ENCODE measurements at places on chromosomes 4 and X.
A peak's percentile ranks its signal among the peaks of the same experiment; 100 is the strongest.

DNA sequence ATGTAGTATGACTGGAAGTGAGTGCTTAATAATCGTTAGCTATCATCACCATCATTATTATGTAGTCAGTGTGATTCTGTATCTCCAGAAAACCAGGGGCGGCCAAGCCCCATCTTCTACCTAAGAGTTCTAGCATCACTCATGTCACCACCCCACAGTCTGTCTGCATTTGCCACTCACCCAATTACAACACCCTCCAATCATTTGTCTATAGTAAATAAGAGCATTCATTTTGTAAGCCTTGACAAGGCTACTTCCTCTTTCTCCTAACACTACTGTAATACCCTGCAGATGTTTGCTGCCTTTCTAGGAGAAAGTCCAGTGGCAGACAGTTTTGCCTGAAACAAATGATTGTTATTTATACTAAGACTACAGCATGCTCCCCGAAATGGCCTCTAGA lies 15.8 kb upstream of the IL21 start:
- no peak for DNase-seq

- DNase-seq: peak; percentile 73
Observed at GRCh38 chr4:86043755-86044592, 315.9 kb downstream of the MAPK10 start.

DNA sequence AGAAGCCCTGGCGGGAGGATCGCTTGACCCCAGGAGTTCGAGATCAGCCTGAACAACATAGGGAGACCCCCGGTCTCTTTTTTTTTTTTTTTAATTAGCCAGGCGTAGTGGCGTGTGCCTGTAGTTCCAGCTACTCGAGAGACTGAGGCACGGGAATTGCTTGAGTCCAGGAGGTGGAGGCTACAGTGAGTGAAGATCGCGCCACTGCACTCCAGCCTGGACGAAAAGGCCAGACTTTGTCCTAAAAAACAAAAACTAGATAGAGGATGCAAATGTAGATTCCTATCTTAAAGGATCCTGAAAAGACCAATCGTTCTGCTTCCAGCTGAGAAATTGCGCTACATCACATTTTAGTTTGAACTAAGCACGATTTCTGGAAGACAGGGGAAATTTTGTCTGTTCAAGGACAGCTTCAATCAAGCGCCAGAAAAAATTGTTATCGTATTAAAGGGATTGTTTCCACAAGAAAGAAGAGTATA lies 627 bp upstream of the HSD17B11 start:
- peak; percentile 26 for DNase-seq

- DNase-seq: peak; percentile 67
Observed at GRCh38 chr4:150297861-150298474, 219.7 kb downstream of the DCLK2 start.

GRCh38 chr4:2261853-2262144 lies at the start of gene MXD4:
TSS of gene MXD4 (minus strand) at chr4:2262109. CDS start at chr4:2261980, 129 bp downstream.
- DNase-seq: no peak

GRCh38 chr4:125938541-125938940 lies 623.8 kb downstream of the FAT4 start:
- no peak for DNase-seq

DNA sequence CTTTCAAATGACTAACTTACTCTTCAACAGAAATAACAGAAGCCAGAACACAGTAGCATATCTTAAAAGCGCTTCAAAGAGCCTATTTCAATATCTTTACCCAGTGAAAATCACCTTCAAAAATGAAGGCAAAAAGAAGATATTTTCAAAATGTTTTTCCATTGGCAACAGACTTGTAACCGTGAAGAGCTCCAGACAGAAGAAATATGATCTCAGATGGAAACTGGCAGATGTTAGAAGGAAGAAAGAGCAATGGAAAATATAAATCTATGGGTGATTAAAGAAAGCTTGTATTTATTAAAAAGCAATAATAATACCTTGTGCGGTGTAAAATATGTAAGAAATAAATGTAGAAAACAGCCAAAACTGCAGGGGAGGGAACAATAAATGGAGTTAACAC lies 35.7 kb downstream of the PRKG2 start:
- no peak for DNase-seq

DNA sequence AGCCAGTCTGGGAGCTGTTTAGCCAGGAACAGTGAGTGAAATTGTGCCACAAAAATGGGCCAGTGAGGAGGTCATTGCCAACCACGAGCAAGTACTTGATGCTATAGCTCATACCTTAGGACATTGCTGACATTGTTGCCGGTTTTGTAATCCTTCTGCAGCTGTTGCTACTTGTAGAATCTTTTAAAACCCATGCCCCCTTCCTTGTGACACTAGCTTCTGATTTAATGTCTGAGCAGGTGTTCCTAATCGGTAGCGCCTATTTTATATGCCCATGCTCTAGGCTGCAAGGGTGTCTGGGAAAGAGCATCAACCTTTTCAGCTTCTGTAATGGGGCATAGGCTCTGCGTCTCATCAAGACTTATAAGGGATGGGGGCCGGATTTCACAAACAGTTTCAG lies 2.6 kb downstream of the POLA1 start:
- no peak for DNase-seq

DNA sequence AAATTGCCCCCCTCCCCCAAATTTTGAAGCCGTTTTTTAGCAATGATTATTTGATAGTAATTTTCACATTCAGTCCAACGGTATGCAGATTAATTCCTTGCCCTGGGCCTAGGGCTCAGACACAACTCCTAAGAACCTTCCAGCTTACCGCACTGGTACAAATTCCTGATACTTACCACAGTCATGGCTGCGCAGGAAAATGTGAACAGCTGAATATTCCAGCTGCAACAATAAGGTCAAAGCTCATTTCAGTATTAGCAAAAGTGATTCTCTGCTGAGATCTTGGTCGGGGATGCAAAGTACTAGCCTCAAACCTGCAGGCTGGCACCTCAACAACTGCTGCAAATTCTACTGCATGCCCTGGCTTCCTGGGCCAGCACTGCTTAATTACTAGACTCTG lies 3.0 kb downstream of the ATP11C start:
- peak; percentile 1 for DNase-seq

DNA sequence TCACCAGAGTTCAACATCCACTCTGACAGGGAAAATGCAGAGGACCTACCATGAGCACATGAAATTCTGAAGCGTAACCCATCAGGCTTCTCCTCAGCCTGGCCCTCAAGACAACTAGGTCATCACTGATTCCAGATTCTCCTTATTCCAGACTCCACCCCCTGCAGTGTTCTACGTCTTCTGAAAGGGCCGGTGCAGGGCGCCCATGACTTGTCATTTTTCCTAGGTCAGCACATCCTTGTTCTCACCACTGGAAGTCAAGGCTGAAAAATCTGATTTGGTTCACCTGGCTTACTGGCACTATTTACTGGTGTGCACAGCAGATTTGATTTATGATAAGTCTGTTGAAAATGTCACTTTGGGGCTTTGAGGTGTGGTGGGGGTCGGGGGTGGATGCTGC lies 140.9 kb upstream of the KLF3 start:
- no peak for DNase-seq

DNA sequence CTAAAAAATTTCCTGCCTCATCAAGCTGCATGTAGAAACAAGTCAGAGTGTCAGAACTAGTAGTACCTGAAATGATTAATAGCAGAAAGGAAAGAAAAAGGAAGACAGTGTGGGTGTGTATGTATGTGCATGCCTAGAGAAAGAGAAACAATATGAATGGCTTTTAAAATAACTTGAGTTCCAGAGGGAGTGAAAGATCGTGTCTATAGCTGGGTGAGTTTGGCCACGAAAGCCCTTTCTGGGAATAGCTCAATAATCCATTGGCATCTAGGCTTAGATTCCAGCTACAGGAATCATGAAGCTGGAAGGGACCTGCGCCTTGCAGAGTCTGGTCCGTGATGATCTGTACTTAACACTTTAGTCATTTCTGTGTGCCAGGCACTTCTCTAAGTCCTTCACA lies 195.6 kb downstream of the RAPGEF2 start:
- DNase-seq: peak; percentile 38

GRCh38 chr4:77905651-77906263 lies 43.1 kb downstream of the MRPL1 start:
- DNase-seq: no peak

DNA sequence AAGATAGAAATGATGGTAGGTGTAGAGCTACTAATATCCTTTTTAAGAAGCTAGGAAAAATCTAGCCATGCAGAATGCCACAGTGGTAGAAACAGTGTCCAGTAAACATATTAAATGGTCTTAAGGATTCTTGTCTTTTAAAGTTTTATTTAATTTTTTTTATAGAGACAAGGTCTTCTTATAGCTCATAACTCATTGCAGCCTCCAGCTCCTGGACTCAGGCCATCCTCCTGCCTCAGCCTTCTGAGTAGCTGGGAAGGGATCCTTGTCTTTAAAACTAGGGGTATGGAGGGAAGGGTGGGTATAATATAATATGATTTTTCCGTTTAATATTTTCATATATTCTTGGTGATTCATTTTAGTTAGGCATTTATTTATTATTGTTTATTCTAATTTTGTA lies 3.8 kb downstream of the TMEM165 start:
- no peak for DNase-seq

DNA sequence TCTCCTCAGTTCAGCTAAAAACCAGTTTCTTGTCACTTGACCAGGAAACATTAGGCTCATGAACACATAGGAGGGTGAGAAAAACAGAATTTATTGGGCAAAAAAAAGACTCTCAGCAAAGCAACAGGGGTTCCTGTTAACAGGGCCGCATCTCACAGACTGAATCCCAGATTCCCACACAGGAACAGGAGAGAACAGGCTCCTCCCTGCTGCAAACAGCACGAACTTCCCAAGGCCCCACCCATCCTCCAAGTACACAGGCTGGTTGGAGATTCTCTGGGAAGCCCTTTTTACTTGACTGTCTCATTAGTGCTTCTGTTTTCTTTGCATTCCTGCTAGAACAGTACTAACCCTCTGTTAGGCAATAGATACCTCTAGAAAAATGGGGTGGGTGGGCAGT lies 52.4 kb upstream of the IL21 start:
- no peak for DNase-seq

DNA sequence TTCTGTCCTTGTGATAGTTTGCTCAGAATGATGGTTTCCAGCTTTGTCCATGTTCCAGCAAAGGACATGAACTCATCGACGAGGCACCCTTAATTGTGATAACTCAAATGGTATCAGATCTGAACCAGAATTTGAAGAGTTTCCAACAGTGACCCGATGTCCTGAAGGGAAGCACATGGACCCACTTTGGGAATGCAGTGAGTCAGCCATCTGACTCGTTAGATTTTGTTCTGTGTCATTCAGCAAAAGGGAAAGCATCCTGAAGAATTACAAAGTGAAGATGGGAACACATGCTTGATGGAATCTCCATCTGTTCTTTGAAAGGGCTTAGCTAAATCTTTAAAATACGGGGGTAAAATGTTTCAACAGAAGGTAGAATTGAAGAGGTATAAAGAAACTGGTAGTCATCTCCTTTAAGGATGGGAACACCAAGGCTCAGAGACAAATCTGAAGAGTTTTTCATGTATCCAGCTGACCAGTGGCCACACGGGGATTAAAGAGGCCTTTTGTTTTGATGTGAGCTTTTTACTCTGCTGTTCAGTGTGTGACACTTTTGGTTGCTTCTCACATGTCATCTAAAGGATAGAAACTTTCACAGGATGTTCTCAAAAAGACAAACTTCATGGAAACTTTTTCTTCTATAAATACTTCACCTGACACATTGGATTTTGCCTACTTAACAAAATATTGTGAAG lies 393.8 kb downstream of the INPP4B start:
- DNase-seq: no peak

GRCh38 chr4:134668237-134668636 lies 466.6 kb upstream of the PABPC4L start:
- DNase-seq: no peak

GRCh38 chrX:20639115-20639514 lies 372.4 kb upstream of the RPS6KA3 start:
- no peak for DNase-seq

- DNase-seq: no peak
Observed at GRCh38 chr4:1449833-1450741, 43.8 kb upstream of the NKX1-1 start.

DNA sequence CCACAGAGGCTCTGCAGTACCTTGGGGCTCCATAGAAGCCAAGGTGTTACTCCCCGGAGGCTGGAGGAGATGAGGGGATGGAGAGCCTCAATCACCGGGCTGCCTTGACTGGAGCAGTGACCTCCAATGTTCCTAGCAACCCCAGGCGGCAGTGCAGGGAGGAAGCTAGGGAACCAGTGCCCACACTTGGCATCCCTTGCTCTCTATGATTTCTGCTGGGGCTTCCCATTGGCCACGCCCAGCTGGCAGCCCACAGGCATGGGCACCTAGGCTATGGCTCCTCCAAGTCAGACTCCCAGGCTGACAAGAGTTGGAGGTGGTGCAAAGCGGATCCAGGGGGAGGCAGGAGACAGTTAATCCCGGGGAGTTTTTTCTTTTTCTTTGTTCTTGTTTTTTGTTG lies 229.7 kb downstream of the EVC2 start:
- no peak for DNase-seq
